ENCODE measurements at places on chromosomes 1 and 21.

DNA sequence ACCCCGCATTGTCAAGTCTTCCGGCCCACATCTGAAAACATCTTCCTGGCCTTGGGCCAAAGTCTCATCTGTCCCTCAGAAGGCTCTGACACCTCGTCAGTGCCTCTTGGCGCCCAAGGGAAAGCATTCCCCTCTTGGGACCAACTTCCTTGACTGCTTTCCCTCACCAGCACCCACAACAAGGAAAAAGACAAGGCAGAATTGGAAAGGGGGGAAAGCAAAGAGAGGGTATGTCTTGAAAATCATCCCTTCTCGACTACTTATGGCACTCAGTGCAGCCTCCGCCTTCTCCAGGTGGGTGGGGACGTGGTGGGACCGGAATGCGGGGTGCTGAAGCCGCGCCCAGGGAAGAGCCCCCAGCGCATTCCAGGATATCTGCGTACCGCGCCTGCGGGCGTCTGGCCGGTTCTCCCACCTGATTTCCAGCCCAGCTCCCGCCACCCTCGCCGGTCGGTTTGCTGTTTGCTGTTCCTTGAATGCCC is 554 bp upstream of the SLC39A1 start:
- DNase-seq = no peak

GRCh38 chr1:233005703-233006102 is 55.3 kb downstream of the NTPCR start:
- DNase-seq = no peak

DNA sequence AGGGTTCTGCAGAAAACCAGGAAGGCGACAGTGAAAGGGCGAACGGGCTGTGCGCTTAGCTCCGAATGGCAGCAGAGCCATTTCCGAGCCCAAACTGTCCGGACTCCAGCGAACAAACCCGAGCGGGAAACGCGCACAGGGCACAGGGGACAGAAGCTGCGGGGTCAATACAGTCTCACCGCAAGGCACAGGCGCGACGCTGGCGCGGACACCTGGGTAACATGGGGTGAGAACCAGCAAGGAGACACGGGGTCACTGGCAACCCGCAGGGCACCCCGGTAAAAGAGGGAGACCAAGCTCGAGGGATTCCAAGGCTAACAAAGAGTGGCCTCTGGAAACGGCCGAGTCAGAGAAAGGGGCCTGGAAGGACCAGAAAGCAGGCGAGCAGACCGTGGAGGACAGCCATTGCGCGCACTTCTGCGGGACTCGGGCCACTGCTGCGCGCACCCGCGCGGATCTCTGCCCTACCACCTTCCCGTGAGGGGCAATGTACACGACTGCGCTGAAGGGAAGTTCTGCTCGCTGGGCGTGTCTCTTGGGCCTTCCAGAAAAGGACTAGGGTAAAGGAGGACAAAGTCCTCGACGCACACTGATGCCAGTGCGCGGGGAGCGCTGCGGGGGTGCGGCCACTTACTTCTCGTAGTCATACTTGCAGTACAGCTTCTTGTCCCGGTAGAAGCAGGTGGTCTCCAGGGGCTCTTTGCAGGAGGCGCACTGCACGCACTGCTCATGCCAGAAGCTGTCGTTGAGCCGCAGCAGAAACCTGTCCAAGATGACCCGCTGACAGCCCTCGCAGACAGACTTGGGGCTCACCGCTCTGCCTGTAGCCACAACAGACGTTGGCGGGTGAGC is 3.8 kb downstream of the LMX1A start:
- no peak for DNase-seq

GRCh38 chr21:33136847-33137502 is 67.0 kb downstream of the OLIG1 start:
- no peak for DNase-seq

DNA sequence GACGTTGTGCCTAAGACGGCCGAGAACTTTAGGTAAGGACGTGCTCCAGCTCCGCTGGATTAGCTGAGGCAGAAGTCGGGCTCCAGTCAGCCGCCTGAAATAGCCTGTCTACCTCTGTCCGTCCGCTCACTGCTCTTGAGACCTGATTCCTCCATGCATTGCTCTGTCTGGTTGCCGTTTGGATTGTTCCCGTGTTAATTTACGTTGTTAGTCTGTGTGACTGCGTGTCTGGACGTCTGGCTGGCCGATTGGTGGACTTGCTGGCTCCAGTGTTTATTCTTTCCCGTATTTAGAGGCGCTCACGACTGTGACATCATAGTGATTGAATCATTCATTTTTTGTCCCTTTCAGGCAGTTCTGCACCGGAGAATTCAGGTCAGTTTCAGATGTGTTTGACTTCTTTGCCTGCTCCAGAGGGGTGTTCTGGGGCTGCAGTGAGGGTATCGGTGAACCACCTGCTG is 684 bp downstream of the PPIH start:
- DNase-seq = no peak

DNA sequence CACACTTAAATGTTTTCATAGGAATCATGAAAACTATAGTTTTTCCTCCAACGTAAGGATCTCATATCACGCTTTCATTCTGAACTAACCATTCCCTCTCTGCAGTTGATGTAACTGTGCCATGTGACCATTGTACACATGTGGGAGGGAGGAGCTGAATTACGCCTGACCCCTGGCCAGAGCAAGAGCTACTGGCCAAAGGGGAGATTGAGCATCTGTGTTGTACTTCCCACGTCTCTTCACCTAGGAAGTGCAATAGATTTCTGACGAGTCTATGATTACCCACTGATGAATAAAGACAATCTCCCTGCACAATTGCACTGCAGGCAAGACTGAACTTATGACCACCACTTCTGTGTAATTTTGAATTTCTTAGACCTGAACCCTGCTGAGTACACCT is 24.0 kb downstream of the PTPRC start:
- no peak for DNase-seq

- no peak for DNase-seq
These were observed 18.5 kb downstream of the PLA2G2D start for GRCh38 chr1:20100632-20101355.

DNA sequence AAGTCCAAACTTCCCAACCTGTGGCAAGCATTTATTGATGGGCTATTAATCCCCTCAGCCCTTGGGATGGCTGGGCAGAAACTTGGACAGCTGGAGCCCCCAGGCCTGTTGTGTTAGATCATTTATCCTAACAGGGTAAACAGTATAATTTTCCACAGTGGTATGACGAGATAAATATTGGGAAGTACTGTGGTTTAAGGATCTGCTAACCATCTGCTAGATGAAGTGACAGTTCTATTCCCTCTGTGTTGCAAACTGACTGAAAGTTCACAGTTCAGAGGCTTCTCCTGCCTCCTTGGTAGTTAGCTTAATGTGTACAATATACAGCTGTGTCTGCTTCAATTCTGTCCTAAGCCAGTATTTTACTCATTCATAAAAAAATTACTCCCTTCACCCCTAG is 127.5 kb upstream of the CHODL start:
- DNase-seq = no peak

DNA sequence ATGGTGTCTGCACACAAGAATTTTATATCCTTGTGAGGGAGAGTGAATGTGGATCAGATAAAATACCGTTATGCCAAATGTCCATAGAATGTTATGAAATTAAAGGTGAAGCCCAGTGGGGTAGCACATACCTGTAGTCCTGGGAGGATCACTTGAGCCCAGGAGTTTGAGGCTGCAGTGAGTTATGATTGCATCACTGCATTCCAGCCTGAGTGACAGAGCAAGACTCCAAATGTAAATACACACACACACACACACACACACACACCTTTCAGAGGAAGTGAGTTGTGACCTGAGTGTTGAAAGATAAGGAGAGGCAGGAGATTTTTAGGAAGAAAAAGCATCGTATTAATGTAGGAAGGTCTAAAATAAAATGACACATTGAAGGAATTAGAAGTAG is 28.1 kb upstream of the ZYG11A start:
- DNase-seq = no peak

DNA sequence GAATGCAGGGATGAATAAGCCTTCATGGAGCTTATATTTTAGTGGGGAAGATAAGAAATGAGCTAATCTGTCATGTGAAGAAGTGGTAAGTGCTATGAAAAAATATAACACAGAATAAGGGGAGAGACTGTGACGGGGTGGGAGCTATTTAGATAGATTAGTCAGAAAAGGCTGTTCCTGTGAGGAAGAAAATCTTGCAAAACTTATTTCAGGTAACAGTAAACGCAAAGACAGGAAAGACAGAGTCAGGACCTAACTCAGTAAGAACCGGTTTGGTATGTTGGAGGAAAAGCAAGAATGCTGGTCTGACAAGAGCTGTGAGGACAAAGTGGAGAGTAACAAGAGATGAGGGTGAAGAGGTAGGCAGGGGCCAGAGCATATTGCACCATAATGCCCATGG is 22.0 kb downstream of the GNAI3 start:
- DNase-seq = no peak

GRCh38 chr1:227016990-227017389 is 76.9 kb downstream of the COQ8A start:
- no peak for DNase-seq

DNA sequence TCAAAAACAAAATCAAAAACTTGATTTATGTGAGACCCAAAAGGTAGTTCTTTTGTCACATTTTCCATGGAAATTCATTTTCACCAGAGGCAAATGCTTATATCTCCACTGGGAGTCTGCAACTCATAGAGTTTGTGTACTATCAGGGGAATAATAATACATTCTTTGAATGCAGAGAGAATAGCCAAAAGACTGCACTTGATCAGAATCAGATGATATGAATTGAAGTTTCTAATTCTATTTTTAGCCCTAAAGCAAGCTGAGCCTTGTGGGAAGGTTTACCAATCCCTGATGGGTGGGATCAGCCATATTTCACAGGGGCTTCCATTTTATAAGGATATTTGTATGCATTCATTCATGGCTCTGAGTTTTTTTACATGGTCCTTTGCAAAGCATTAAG is 49.6 kb downstream of the TSEN15 start:
- DNase-seq = no peak

All from stimulated activated CD8-positive, alpha-beta memory T cell treated with anti-CD3 and anti-CD28 coated beads, Interleukin-15, amount 100 ng/mL, for 4 hours (primary cell).